ENCODE measurements at places on chromosomes 7 and 10. TPM values are rescaled to one million over a fixed set of nuclear protein-coding genes. Genes with fewer than 3 reads are reported as not detected.

- no peaks in the 10 kb centered on the region for H3K27me3 ChIP-seq
- peak overlapping the region; percentile 90 for H3K27ac ChIP-seq
- no peaks in the 10 kb centered on the region for H3K36me3 ChIP-seq
- H3K4me1 ChIP-seq = peaks cover 77% of the 10 kb centered on the region
Observed at GRCh38 chr7:130421684-130422083, 19.1 kb downstream of the CEP41 start.

- no peak for DNase-seq
- H3K27me3 ChIP-seq = peaks cover 5% of the 10 kb centered on the region
- no peaks in the 10 kb centered on the region for H3K36me3 ChIP-seq
- H3K4me3 ChIP-seq = no peak overlapping the region
- no peak overlapping the region for H3K27ac ChIP-seq
Observed at GRCh38 chr7:31310321-31310935, 30.1 kb downstream of the NEUROD6 start.

DNA sequence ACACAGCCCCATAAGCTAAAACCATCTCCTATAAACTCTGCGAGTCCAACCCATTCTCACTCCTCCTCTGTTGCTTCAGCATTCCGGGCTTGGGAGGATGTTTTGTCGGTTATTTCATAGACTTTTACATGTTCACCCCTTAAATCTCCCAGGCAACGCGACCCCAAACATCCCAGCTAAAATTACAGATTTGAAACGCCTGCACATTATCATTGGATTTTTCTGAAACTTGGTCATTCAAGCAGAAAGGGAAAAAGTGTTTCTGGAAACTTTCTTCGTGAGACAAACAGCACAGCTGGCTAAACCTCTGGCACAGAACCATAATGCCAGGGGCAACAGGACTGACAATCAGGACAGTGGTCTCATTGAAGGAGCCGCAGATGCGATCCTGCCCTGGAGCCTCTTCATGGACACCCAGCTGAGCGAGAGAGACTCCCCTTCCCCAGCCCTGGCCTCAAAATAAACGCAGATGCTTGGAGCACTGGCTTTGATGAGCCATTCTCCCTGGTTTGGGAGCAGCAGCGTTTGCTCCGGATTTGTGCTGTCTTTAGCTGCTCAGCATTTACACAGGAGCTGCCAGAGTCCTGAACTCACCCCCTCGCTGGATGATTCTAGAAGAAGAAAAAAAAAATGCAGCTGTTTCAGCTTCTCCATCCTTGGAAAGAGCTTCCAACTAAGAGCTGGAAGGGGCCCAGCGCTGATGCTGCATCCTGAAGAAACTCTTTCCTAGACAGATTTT is 30.1 kb downstream of the AFAP1L2 start:
- peaks cover 3% of the 10 kb centered on the region for H3K4me1 ChIP-seq
- no peak overlapping the region for H3K27ac ChIP-seq
- DNase-seq = no peak
- no peaks in the 10 kb centered on the region for H3K36me3 ChIP-seq
- no peak overlapping the region for H3K4me3 ChIP-seq
- H3K27me3 ChIP-seq = peaks cover 17% of the 10 kb centered on the region

- H3K36me3 ChIP-seq = peaks cover 27% of the 10 kb centered on the region
- H3K4me1 ChIP-seq = no peaks in the 10 kb centered on the region
- no peak overlapping the region for H3K4me3 ChIP-seq
- no peak overlapping the region for H3K27ac ChIP-seq
- no peak for DNase-seq
Observed at GRCh38 chr7:77367976-77368375, 48.2 kb downstream of the GSAP start.

DNA sequence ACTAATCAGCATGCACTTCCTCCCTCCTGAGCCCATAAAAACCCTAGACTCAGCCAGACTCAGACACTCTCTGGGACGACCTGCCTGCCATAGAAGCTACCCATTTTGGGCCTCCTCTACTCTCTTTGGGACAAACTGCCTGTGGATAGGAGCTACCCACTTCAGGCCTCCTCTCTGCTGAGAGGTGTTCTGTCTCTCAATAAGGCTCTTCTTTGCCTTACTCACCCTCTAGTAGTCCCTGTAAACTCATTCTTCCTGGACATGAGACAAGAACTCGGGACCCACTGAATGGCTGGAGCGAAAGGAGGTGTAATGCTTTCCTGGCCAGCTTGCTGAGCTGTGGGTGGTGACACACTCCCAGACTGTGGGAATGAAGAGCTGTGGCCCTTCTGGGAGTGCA is 424.8 kb upstream of the FZD8 start:
- H3K36me3 ChIP-seq = no peaks in the 10 kb centered on the region
- H3K27me3 ChIP-seq = no peaks in the 10 kb centered on the region
- H3K4me3 ChIP-seq = no peak overlapping the region

DNA sequence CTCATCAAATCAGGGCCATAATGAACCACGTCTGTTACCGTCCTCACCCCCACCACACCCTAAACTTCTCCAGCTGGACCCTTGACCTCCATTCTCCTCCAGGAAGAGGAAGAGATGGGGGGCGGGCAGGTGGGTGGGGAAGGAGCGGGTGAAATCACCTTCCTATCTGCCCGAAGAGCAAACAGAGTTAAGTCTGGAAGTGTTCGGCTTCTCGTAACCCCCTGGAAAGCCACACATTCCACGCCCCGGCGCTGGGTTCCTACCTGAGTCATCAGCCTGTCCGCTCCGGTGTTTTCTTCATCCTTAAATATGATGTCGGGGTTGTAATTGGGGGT is 736 bp downstream of the SHH start:
- peaks cover 37% of the 10 kb centered on the region for H3K4me1 ChIP-seq
- H3K27ac ChIP-seq = no peak overlapping the region
- no peak overlapping the region for H3K4me3 ChIP-seq
- H3K27me3 ChIP-seq = peaks cover 79% of the 10 kb centered on the region
- DNase-seq = no peak

DNA sequence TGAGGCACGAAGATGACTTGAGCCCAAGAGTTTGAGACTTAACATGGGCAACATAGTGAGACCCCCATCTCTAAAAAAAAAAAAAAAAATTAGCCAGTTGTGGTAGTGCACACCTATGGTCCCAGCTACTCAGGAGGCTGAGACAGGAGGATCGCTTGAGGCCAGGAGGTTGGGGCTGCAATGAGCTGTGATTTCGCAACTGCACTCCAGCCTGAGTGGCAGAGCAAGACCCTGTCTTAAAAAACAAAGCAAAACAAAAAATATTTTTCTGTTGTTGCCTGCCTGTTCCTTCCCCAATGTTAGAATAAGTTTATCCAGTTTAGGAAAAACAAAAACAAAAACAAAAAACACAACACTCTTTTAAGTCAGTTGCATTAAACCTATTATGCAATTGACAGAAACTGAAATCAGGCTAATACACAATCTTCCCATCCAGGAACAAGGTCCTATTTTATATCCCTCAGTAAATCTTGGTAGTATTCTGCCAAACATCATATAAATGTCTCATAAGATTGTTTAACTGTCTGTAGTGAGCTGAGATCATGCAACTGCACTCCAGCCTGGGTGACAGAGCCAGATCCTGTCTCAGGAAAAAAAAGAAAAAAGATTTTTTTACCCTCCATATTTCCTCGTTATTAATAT is 4.9 kb downstream of the PILRA start:
- H3K4me1 ChIP-seq = peaks cover 40% of the 10 kb centered on the region
- H3K36me3 ChIP-seq = no peaks in the 10 kb centered on the region
- H3K4me3 ChIP-seq = no peak overlapping the region

DNA sequence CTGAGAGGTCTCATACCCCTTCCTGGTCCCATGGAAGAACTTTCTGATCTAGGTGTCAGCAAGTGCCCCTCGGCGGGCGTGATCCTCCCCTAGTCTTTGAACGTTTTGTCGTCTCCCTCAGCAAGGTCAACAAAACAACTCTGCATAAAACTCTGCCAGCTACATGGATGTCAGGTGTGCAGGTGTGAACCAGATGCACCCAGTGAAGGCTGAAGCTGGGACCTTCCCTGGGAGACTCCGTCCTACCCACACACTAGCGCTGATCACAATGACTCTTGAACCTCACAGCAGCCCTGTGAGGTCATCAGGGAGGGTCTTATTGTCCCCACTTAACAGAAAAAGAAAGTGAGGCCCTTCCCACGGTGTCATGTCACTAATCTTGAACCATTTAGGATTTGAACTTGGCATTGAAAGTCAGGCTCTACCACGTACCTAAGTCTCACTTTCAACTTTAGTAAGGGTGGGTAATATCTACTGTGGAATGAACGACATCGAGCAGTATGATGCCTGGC is 68.1 kb downstream of the VSTM4 start:
- no peak overlapping the region for H3K27ac ChIP-seq
- peaks cover 11% of the 10 kb centered on the region for H3K27me3 ChIP-seq
- no peaks in the 10 kb centered on the region for H3K36me3 ChIP-seq
- no peak overlapping the region for H3K4me3 ChIP-seq
- DNase-seq = no peak

DNA sequence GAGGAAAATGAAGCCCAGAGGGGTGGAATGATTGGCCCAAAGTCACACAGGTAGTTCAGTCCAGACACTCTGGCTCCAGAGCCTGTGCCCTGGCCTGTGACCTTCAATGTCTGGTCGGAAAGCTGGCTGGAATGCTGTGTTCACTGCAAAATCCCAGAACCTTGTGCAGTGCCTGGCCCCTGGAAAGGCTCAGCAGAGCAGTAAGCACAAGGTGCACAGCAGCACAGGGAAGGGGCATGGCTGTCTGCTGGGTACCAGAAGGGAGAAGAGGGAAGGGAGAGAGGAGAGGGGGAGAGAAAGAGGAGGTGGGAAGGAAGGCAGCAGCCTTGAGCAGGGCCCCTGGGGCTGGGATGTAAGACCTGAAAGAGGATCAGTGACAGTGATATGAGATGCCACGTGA is 28.4 kb upstream of the C10orf71 start:
- no peak overlapping the region for H3K4me3 ChIP-seq
- peaks cover 14% of the 10 kb centered on the region for H3K4me1 ChIP-seq
- no peak overlapping the region for H3K27ac ChIP-seq
- peaks cover 3% of the 10 kb centered on the region for H3K36me3 ChIP-seq

DNA sequence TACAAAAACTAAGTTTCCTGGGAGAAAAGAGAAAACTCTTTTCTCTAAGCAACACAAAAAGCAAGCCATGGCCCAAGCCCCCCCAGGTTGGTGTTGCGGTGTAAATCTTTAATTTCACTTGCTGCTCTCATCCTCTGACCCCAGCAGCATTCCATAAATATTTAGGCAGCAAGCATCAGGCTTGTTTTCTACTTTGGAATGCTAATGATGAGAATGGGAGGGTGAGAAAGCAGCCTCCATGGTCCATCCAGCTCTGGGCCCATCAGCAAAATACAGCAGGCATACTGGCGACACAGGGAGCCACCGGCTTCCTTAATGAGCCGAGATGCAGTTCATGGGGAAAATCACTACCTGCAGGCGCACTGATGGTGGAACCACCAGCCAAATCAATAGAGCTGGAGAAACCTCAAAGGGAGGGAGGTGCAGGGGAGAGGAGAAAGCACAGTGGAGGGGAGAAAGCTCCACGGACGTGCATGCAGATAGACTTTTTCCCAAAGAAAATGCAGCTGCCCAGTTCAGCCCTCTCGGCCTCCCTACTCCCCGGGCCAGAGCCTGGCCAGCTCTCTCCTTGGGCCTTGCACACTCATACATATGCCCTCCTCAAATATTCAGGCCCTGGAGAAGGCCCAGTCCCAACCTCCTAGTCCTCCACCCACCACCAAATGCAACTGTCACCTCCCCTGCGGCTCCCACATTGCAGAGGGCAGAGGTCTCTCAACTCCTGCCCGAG is 131.9 kb downstream of the GRID1 start:
- H3K4me3 ChIP-seq = no peak overlapping the region
- H3K36me3 ChIP-seq = no peaks in the 10 kb centered on the region
- no peak for DNase-seq
- H3K27me3 ChIP-seq = peaks cover 5% of the 10 kb centered on the region
- no peak overlapping the region for H3K27ac ChIP-seq

DNA sequence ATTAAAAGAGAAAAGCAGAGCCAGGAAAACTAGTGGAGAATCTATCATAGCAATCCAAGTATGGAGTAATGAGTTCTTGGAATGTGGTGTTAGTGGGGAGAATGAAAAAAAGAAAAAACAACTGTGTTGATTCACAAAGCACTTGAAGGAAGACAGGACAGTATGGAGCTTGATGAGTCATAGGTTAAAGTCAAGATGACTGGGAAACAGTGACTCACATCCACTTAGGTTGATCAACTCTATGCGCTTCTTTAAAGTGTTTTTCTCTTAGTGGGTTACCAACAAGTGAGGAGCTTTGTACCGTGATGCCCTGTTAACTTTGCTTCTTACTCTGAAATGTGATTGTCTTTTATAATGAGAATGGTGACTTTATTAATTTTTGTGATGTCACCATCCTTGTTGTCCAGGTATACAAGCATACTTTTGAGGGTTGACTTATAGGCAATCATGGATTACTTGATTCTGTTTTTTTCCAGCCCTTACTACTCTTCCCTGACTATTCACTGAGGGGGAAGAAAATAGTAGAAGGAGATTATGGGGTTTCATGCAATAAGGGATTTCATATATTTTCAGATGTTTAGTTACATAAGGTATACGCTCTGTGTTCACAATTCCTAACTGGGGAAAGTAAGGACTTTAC is 32.1 kb upstream of the MDFIC start:
- H3K27ac ChIP-seq = peak overlapping the region; percentile 62
- no peaks in the 10 kb centered on the region for H3K27me3 ChIP-seq
- no peak for DNase-seq
- H3K4me3 ChIP-seq = no peak overlapping the region
- no peaks in the 10 kb centered on the region for H3K36me3 ChIP-seq

DNA sequence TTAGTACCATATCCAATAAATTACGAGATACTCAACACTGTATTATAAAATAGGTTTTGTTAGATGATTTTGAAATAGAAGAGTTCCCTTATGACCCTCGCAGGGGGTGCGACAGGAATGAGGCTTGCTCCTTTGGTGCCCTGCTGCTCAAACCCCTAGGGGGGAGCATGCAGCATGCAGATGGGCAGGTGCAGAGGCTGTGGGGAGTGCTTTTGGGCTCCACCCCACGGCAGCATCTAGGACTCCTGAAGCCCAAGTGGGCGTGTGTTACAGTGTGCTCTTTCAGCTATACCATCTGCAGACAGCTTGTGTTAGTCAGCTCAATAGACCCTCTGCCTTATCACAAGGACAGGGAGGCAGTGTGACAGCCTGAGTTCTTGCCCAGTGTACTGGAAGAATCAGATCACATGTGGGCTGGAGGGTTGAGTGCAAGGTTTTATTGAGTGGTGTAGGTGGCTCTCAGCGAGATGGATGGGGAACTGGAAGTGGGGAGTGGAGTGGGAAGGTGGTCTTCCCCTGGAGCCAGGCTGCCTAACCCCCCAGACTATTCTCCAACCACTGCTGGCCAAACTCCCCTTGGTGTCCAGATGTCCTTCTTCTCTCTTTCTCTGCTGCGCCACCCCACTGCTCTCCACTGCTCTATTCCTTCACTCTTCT is 3.1 kb upstream of the MRC1 start:
- no peak overlapping the region for H3K4me3 ChIP-seq
- H3K36me3 ChIP-seq = no peaks in the 10 kb centered on the region
- H3K27me3 ChIP-seq = peaks cover 25% of the 10 kb centered on the region
- H3K27ac ChIP-seq = no peak overlapping the region
- DNase-seq = peak; percentile 5
- H3K4me1 ChIP-seq = peaks cover 11% of the 10 kb centered on the region

- no peaks in the 10 kb centered on the region for H3K27me3 ChIP-seq
- no peak overlapping the region for H3K4me3 ChIP-seq
Observed at GRCh38 chr10:112689327-112690072, 242.5 kb downstream of the VTI1A start.

CALML3 gene
- total RNA-seq = not detected

HTRA1 gene
- total RNA-seq = not detected

STEAP1 gene
- not detected for total RNA-seq

CACNA2D1 gene
- not detected for total RNA-seq

CDK5 gene
- total RNA-seq = 6.0 TPM

ARID5B gene
- 12.4 TPM for total RNA-seq
